ENCODE measurements at places on chromosomes 6 and 20.

- DNase-seq: no peak
These were observed 86.3 kb downstream of the CHMP4B start for GRCh38 chr20:33897313-33897912.

GRCh38 chr20:57619051-57619831 is 985 bp downstream of the ZBP1 start:
- peak; percentile 55 for DNase-seq

- DNase-seq: no peak
These were observed 356.4 kb downstream of the CDH4 start for GRCh38 chr20:61608275-61609085.

DNA sequence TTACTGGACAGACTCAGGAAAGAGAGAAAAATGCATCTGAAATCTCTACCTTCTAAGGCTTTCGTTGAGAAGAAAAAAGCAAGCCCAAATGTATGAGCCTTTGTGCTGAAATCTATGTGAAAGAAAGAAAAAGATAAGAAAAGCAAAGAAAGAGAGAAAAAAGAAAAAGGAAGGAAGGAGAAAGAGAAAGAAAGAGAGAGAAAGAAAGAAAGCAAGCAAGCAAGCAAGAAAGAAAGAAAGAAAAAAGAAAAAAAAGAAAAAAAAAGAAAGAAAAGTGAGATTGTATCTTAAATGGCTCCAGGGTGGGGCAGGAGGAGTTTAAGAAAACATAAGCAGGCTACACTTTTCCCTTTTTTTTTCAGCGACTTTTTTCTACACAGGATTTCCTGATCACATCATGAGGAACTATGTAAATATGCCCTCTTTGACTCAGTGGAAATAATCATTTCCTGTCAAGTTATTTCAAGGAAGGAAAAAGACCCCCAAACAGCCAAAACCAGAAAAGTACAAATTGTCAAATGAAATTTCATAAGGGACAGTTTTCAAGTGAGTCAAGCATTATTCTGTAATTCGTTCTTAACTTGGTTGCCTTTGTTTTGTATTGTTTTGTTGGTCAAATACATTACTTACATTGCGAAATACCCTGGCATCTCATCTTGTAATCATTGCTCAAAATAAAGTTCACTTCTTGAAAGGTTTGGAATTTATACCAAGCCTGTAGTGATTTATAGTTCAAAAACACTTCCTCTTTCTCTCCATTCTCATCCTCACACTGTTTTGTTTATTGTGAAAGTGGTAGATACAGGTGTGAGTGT is 79.5 kb upstream of the RNF217 start:
- no peak for DNase-seq
